ENCODE measurements at places on chromosomes 7 and 10. TPM values are rescaled to one million over a fixed set of nuclear protein-coding genes. Genes with fewer than 3 reads are reported as not detected.

GRCh38 chr10:35605191-35605590, at the start of gene GJD4:
Gene GJD4 (plus strand): TSS chr10:35605341. CDS start chr10:35605568, 227 bp downstream.
- peaks cover 12% of the 10 kb centered on the region for H3K4me1 ChIP-seq
- H3K36me3 ChIP-seq: no peaks in the 10 kb centered on the region
- H3K27me3 ChIP-seq: no peaks in the 10 kb centered on the region
- H3K4me3 ChIP-seq: no peak within 1 kb of the TSS

DNA sequence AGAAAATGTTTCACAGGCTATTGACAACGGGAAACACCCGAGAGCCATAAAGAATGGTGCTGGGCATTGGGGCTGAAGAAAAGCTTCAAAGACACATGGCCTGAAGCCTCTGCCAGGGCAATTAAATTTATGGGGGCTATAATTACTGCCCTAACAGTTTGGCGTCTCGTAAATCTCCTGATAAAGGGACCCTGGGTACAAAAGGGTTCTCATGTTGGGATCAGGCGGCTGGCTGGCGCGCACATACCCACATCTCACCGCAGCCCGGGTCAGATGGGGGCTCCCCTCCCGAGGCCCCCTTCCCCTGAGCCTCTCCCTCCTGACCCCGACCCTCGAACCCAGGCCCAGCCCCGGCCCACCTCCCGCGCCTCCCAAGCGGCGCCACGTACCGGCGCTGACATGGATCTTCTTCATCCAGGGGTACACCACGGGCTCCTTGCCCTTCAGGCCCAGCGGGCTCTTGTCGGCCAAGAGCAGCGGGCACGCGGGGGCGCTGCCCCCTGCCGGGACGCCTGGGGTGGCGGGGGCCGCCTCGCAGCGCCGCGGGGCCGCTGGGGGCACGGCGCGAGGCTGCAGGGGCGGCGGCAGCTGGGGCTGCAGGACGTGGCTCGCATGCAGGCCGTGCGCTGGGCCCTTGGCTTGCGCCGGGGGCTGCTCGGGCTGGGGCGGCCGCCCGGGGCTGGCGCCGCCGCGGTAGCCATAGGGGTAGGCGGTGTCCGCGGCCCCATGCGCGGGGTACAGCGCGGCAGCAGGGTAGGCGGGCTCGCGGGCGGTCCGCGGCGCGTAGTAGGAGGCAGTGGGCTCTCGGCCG, 623 bp downstream of the HOXA4 start:
- H3K4me1 ChIP-seq: peaks cover 1% of the 10 kb centered on the region
- H3K4me3 ChIP-seq: peak overlapping the region; percentile 70
- H3K27me3 ChIP-seq: peaks cover 50% of the 10 kb centered on the region
- H3K27ac ChIP-seq: peak overlapping the region; percentile 69
- H3K36me3 ChIP-seq: no peaks in the 10 kb centered on the region
- DNase-seq: peak; percentile 72

- no peaks in the 10 kb centered on the region for H3K4me1 ChIP-seq
- no peak overlapping the region for H3K27ac ChIP-seq
- no peak overlapping the region for H3K4me3 ChIP-seq
- H3K36me3 ChIP-seq: no peaks in the 10 kb centered on the region
These were observed 207.7 kb upstream of the SHH start for GRCh38 chr7:156019776-156020565.

- no peaks in the 10 kb centered on the region for H3K27me3 ChIP-seq
- H3K4me1 ChIP-seq: no peaks in the 10 kb centered on the region
- no peak overlapping the region for H3K27ac ChIP-seq
- no peak overlapping the region for H3K4me3 ChIP-seq
- no peak for DNase-seq
These were observed 6.9 kb upstream of the BAG3 start for GRCh38 chr10:119644205-119644814.

SLC18A2 gene
- 1.2 TPM for polyA plus RNA-seq

RAPGEF5 gene
- 1.5 TPM for polyA plus RNA-seq

GRCh38 chr10:101492205-101492604, 95.9 kb downstream of the POLL start:
- no peak for DNase-seq
- no peaks in the 10 kb centered on the region for H3K4me1 ChIP-seq
- no peak overlapping the region for H3K27ac ChIP-seq
- H3K4me3 ChIP-seq: no peak overlapping the region

AP1S1 gene
- polyA plus RNA-seq: 62.3 TPM

DNA sequence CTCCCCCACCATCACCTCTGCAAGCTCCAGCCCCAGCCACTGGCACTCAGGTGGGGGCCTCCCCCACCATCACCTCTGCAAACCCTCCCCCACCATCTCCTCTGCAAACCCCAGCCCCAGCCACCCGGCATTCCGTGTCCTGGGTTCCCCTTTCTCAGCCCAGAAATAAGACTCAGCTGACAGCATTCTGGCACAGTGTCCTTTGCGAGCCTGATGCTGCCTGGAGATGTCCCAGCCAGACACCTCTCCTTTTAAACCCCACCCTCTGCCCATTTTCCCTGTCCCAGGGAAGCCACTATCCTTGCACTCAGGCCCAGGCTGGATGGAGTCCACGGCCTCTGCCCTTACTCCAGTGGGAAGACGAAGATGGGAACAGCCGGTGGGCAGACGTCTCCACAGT, 49.8 kb downstream of the ELFN1 start:
- H3K4me1 ChIP-seq: no peaks in the 10 kb centered on the region
- no peaks in the 10 kb centered on the region for H3K36me3 ChIP-seq
- H3K27me3 ChIP-seq: no peaks in the 10 kb centered on the region
- H3K27ac ChIP-seq: no peak overlapping the region
- DNase-seq: no peak
- no peak overlapping the region for H3K4me3 ChIP-seq

DNA sequence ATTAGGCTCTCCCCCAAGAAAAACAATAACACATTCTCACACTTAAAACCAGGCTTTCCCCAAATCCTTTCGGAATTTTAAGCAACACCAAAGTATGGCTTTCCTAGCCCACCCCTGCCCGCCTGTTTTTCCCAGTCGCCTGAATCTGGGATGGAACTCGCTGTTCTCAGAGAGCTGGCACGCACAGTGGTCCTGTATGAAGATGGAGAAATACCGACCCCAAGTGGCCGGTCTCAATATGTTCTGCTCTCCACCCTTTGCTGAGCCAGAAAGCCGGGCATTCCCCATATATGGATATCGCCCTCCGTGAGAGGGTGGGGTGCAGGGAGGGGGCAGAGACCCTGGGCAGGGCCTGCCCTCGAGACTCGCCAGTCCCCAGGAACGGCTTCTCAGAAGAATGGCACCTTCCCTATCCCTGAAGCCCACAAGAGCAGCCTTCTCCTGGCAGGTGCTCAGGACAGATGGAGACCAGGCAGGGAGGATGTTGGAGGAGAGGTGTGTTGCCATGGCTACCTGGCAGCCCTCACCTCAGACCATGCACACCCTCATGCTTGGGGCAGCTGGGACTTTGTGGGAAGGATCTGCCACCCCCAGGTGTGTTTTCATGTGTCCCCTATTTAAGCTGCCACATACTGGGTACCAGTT, 3.4 kb downstream of the TACR2 start:
- peak overlapping the region; percentile 33 for H3K4me3 ChIP-seq
- DNase-seq: peak; percentile 88
- H3K27ac ChIP-seq: peak overlapping the region; percentile 37
- H3K36me3 ChIP-seq: no peaks in the 10 kb centered on the region
- no peaks in the 10 kb centered on the region for H3K27me3 ChIP-seq
- peaks cover 14% of the 10 kb centered on the region for H3K4me1 ChIP-seq

DNA sequence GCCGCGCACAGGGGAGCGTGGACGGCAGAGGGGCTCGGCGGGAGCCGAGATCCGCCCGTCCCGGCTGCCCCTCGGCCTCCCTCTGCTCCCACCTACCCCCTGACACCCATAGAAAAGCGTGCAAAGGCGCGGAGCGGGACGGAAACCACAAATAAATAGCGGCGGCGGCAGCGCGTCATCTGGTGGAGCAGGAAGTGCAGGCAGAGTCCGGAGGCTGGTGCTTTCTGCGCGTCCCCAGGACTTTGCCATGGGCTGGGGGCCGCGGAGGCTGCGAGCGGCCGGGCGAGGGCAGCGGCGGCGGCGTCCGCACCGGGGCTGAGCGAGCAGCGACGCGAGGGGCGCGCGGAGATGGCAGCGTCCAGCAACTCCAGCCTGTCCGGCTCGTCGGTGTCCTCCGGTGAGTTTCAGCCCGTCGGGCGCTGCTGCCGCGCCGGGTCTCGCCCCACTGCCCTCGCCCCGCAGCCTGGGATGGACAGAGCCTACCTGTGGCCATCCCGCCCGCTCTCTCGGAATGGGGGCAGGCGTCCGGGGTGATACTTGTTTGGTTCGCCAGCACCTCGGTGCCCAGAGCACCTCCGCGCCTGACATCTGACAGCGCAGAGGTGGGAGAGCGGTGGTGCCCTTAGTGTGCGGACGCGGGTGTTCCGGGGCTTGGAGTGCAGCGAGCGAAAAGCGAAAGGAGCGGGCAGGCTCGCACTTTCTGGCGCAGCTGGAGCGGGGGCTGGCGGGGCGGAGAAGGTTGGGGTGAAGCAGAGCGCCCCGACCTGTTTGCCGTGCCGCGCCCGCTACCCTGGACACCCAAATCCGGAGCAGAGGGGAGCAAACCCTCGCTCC, at the start of gene CHN2:
Gene CHN2, plus strand, starts transcription at position 182 of the 834 bp plus-strand sequence.
- H3K4me3 ChIP-seq: peak within 1 kb of the TSS; percentile 63
- H3K4me1 ChIP-seq: peaks cover 27% of the 10 kb centered on the region
- no peaks in the 10 kb centered on the region for H3K36me3 ChIP-seq
- no peaks in the 10 kb centered on the region for H3K27me3 ChIP-seq
- H3K27ac ChIP-seq: peak within 1 kb of the TSS; percentile 76
- DNase-seq: peak; percentile 88

DNA sequence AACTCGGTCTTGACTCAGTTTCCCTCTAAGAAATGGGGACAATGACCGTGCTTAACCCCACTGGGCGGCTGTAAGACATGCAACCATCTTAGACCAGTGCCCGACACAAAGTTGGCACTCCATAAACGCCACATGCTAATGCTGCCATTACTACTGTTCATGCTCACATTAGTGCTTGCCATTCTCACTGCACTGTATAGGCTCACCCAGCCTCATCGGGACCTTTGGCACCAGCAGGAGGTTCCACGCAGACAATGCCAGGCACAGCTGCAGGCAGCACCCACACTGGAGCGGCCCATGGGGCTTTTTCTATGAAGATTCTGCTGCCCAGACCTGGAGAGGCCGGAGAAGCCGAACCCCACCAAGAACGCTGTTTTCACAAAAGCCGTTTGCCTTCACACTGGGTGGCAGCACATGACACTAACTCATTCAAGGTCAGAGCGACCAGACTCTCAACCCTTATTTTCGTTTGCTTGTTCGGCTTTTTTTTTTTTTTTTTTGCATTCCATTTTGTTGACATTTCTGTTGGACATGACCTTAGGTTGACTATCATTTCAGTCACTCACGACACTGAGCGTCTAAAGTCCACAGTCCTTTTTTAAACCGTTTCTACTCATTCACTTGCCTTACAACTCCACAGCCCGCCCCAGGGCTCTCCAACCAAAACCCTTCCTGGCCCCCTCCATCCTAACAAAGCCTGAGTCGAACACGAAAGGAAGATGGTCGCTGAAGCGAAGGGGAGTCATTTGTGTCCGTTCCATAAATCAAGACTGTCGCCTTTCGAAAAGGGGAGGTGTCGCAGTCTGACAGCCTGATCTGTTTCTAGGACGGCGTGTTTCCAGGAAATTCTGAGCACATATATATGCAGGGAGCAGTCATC, 124.4 kb upstream of the RNF32 start:
- no peak overlapping the region for H3K27ac ChIP-seq
- H3K4me3 ChIP-seq: peak overlapping the region; percentile 17
- H3K27me3 ChIP-seq: no peaks in the 10 kb centered on the region
- H3K36me3 ChIP-seq: no peaks in the 10 kb centered on the region
- DNase-seq: no peak
- no peaks in the 10 kb centered on the region for H3K4me1 ChIP-seq

- no peak overlapping the region for H3K4me3 ChIP-seq
- H3K4me1 ChIP-seq: peaks cover 6% of the 10 kb centered on the region
- no peak for DNase-seq
- no peak overlapping the region for H3K27ac ChIP-seq
These were observed 101.9 kb upstream of the PRSS58 start for GRCh38 chr7:142359694-142360279.

DNA sequence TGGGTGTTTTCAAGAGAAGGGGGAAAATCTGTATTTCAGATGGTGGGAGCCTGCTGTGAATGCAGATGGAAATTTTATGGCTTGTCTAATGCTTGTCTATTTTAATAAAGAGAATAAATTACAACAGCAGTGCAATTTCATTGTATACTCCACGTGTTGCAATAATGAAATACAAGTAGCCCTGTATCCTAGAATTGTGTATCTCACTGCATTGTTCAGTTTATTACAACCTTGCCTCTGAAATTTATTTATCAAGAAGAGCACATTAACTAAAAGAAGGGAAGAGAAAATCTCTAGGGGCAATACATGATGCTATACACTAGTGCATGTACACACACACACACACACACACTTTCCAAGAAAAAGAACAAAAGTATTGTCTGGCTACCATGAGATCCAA, 21.8 kb downstream of the ANK3 start:
- H3K36me3 ChIP-seq: no peaks in the 10 kb centered on the region
- H3K27me3 ChIP-seq: no peaks in the 10 kb centered on the region
- H3K27ac ChIP-seq: no peak overlapping the region
- H3K4me1 ChIP-seq: no peaks in the 10 kb centered on the region
- H3K4me3 ChIP-seq: no peak overlapping the region
- no peak for DNase-seq

PHKG1 gene
- polyA plus RNA-seq: not detected

DNA sequence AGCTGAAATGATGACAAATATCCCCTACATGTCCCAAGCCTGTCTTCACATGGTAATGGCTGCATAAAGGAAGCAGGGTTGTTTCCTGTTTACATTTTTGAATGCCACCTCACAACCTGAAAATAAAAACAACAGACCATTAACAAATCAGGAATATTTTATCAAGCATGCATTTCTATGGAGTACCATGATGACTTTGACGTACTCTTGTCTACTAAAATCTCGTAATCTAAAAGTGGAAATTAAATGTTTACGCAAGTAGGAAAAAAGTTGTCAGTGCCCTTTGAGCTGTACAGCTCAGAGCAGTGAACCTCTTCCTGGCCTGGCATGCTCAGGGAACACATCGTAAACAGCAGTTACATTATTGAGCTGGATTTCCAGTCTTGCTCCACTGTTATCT, 194.1 kb downstream of the INHBA start:
- no peak overlapping the region for H3K27ac ChIP-seq
- H3K4me3 ChIP-seq: no peak overlapping the region
- H3K4me1 ChIP-seq: no peaks in the 10 kb centered on the region
- no peak for DNase-seq

EDRF1 gene
- polyA plus RNA-seq: 14.2 TPM

SLC26A4 gene
- polyA plus RNA-seq: 0.06 TPM
